ENCODE measurements at places on chromosomes 2 and 18. TPM values are rescaled to one million over a fixed set of nuclear protein-coding genes. Genes with fewer than 3 reads are reported as not detected.

Gene TMEM178A
- total RNA-seq = 5.7 TPM

Gene SPEG
- total RNA-seq = 176 TPM

Gene GALNT1
- 96.6 TPM for total RNA-seq

Gene SERPINB12
- total RNA-seq = 0.62 TPM

Gene MAP3K19
- not detected for total RNA-seq

Gene UPP2
- not detected for total RNA-seq

Gene NOSTRIN
- 9.2 TPM for total RNA-seq

Gene PROC
- 0.04 TPM for total RNA-seq

Gene CYBRD1
- 111 TPM for total RNA-seq

Gene GLI2
- total RNA-seq = 6.2 TPM

Gene PAPOLG
- 12.9 TPM for total RNA-seq

Gene KCNJ13
- not detected for total RNA-seq

Gene DSG2
- 2.3 TPM for total RNA-seq

Gene ALPI
- total RNA-seq = not detected

Gene PRR30
- not detected for total RNA-seq

Gene ZNF385B
- 3.9 TPM for total RNA-seq

Gene SCRN3
- 32.0 TPM for total RNA-seq

Gene LRP1B
- 0.84 TPM for total RNA-seq

Gene BOLL
- 0.62 TPM for total RNA-seq

Gene FAM117B
- 2.5 TPM for total RNA-seq

Gene SCN3A
- 0.35 TPM for total RNA-seq

Gene ATP8B1
- 5.2 TPM for total RNA-seq

Gene GPR75
- 0.75 TPM for total RNA-seq

Gene RND3
- total RNA-seq = 51.2 TPM

Gene TRIM43
- total RNA-seq = not detected
